ENCODE measurements at places on chromosomes 7 and 10. TPM values are rescaled to one million over a fixed set of nuclear protein-coding genes. Genes with fewer than 3 reads are reported as not detected.

The RARRES2 gene
- not detected for polyA plus RNA-seq

The TRDMT1 gene
- 2.4 TPM for polyA plus RNA-seq

DNA sequence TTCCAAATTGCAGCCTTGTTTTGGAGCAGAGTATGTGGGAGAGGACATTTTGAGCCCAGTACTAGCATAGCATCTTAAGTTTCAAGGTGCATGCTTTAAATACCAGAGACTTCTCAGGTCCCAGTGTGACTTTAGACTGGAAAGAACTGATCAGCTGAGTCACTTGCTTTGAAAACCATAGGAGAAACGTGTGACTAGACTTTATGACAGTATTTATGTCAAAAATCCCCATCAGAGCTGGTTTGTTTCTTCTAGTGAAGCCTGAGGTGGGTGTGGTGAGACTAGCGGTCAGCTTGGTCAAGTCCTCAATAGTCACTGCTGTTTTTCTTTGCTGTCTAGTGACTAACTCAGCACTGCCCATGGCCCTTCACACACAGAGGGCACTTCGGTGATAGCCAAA, 724.2 kb downstream of the GATA3 start:
- DNase-seq = no peak

GRCh38 chr7:22651534-22652243, 75.3 kb upstream of the IL6 start:
- DNase-seq = no peak

- no peak for DNase-seq
Measured at GRCh38 chr10:131399981-131400380, 88.5 kb upstream of the TCERG1L start.
